Natural killer cell (primary cell): ENCODE measurements at places on chromosomes 1 and 21. TPM values are rescaled to one million over a fixed set of nuclear protein-coding genes. Genes with fewer than 3 reads are reported as not detected.

Gene KIF17
- total RNA-seq, result not detected

DNA sequence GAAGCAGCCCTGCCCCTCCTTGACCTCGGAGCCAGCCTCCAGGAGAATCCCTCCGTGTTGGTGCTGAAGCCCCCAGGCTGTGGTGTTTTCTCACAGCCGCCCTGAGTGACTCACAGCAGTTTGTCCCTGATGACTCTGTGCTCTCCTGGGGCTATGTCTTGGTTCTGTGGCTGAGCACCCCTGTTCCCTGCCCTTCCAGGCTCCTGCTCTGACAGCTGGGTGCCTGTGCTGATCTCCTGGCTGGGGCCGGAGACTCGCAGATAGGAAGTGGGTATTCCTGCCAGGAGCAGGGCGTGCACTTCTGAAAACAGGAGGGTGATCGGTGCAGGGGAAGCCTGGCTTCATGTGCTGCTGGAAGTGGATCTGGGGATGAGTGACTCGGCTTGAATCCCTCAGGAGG, 34.5 kb downstream of the POFUT2 start:
- peaks cover 8% of the 10 kb centered on the region for H3K27me3 ChIP-seq
- DNase-seq, result no peak
- H3K4me3 ChIP-seq, result no peak overlapping the region
- no peak overlapping the region for H3K27ac ChIP-seq

DNA sequence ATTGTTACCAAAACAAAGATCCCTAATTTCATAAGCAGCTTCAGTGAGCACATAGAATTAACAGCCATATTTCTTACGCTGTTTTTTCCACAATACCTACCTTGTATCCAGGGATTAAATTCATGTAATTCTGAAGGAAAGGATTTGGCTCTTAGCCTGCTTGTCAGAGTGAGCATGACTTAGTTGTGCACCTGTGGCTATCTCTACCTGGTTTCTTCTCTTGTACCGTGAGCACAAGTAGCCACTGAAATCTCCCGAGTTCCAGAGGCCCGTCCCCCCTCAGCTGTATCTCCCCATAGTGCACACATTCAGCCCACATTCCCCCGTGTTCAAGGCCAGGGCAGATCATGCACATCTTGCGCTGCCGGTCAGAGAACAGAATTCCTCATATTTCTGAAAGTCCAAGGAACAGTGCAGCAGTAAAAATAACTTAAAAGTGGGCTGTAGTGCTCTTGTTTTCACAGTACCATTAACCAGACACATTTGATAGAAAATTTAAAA, 2.3 kb downstream of the TENT5C start:
- no peaks in the 10 kb centered on the region for H3K27me3 ChIP-seq
- peaks cover 1% of the 10 kb centered on the region for H3K36me3 ChIP-seq
- H3K27ac ChIP-seq, result peak overlapping the region; percentile 83
- H3K4me3 ChIP-seq, result no peak overlapping the region

DNA sequence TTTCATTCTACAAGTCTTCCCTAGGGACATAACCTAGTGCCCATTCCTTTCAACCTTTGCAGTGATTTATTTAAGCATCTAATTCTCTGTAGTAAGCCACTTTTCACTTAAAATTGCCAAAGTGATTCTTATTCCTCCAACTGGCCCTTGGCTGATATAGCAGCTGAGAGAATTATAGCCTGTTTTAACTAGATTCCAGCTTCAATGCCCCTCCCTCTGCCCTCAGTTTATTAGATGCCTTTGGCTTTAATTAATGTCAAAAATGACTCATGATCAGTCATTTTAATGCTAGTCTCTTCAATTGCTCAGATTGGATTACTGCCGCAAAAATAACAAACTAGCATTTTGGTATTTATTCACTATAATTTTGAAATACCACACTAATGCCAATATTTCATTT, 145.4 kb upstream of the KCTD3 start:
- no peak for DNase-seq
- no peaks in the 10 kb centered on the region for H3K4me1 ChIP-seq
- no peaks in the 10 kb centered on the region for H3K36me3 ChIP-seq
- no peaks in the 10 kb centered on the region for H3K27me3 ChIP-seq

- no peak overlapping the region for H3K27ac ChIP-seq
- H3K27me3 ChIP-seq, result no peaks in the 10 kb centered on the region
- peaks cover 17% of the 10 kb centered on the region for H3K4me1 ChIP-seq
- H3K36me3 ChIP-seq, result no peaks in the 10 kb centered on the region
- DNase-seq, result no peak
Measured at GRCh38 chr21:42393443-42393950, 2.4 kb downstream of the TMPRSS3 start.

DNA sequence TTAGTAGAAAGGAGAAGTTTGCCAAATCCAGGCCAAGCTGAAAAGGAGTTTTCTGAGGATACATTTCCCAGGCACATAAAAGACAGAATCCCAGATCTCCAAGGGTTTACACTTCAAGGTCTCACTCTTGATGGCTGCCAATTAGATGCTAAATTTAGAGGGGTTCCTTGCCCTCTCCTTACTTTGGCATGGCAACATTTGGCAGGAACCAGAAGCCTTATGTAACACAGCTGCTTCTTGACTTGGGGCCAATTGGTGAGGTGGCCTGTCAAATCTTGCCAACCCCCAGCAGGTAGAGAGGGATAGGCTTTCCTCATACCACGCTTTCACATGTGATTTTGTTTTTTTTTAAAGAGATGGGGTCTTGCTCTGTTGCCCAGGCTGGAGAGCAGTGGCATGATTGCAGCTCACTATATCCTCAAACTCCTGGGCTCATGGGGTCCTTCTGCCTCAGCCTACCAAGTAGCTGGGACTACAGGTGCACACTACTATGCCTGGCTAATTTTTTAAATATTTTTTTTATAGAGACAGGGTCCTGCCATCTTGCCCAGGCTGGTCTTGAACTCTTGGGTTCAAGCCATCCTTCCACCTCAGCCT, 25.2 kb upstream of the NKAIN1 start:
- no peak for DNase-seq
- H3K4me1 ChIP-seq, result no peaks in the 10 kb centered on the region
- no peak overlapping the region for H3K27ac ChIP-seq
- no peak overlapping the region for H3K4me3 ChIP-seq
- H3K27me3 ChIP-seq, result no peaks in the 10 kb centered on the region

Gene PLA2G2D
- total RNA-seq, result not detected

GRCh38 chr1:29428997-29429396, 192.7 kb downstream of the PTPRU start:
- peaks cover under 1% of the 10 kb centered on the region for H3K27me3 ChIP-seq
- no peak overlapping the region for H3K4me3 ChIP-seq
- H3K4me1 ChIP-seq, result no peaks in the 10 kb centered on the region
- no peak overlapping the region for H3K27ac ChIP-seq

- no peak for DNase-seq
- H3K36me3 ChIP-seq, result no peaks in the 10 kb centered on the region
- H3K4me3 ChIP-seq, result no peak overlapping the region
- H3K4me1 ChIP-seq, result peaks cover 5% of the 10 kb centered on the region
Measured at GRCh38 chr1:160449494-160449893, 49.1 kb downstream of the VANGL2 start.
